Common myeloid progenitor, CD34-positive (primary cell): ENCODE measurements at places on chromosomes 1 and 21.

DNA sequence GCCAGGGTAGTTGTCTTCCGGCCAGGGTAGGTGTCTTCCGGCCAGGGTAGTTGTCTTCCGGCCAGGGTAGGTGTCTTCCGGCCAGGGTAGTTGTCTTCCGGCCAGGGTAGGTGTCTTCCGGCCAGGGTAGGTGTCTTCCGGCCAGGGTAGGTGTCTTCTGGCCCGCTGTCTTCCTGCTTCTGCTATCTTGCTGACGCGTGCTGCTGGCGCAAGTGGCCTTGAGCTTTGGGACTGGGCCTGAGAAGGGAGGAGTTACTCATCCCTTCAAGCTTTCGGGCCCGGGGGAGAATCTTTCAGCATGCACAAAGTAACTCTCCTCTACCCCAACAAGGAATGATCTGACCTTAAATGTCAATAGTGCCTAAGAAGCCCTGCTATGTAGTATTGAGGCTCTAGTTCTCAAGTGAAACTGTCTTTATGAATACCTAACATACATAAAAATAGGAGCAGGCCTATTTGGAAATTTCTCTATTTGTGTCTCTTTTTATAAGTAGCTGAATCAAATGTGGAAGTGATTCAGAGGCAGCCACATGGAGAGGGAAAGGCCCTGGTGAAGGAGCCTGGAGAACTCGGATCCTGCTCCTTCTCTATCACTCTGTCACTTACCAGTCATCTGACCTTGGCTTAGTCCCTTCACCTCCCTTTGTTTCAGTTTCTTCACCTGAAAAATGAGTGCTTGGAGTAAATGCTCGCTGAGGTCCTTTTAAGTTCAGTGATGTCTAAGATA lies 65.6 kb downstream of the RGL1 start:
- H3K36me3 ChIP-seq, result no peaks in the 10 kb centered on the region
- no peak for DNase-seq
- peaks cover 4% of the 10 kb centered on the region for H3K4me1 ChIP-seq
- H3K27ac ChIP-seq, result no peak overlapping the region
- H3K27me3 ChIP-seq, result no peaks in the 10 kb centered on the region
- H3K4me3 ChIP-seq, result no peak overlapping the region

DNA sequence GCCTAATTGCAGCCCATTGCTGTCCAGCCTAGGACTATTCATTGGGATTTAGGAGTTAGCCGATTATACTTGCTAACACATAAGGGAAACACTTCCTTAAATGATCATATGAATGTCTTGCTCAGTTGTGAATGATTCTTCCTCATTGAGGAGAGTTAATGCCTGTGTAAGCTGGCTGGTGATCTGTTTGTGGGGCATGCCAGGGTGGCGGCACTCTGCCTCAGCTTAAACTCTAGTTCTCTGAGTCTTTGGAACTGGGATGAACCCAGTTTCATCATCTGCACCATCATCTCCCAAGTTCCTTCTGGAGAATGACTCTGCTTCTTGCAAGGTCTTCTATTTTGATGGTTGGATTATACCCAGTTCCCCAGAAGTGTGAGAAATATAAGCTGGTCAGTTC lies 23.9 kb upstream of the SLAMF6 start:
- no peaks in the 10 kb centered on the region for H3K27me3 ChIP-seq
- no peak for DNase-seq
- H3K36me3 ChIP-seq, result peaks cover 47% of the 10 kb centered on the region
- H3K4me1 ChIP-seq, result peaks cover under 1% of the 10 kb centered on the region
- H3K27ac ChIP-seq, result no peak overlapping the region

- no peak for DNase-seq
- H3K36me3 ChIP-seq, result no peaks in the 10 kb centered on the region
- H3K4me3 ChIP-seq, result no peak overlapping the region
- peaks cover 12% of the 10 kb centered on the region for H3K4me1 ChIP-seq
- no peak overlapping the region for H3K27ac ChIP-seq
Measured at GRCh38 chr1:116664366-116664977, 3.1 kb downstream of the IGSF3 start.

DNA sequence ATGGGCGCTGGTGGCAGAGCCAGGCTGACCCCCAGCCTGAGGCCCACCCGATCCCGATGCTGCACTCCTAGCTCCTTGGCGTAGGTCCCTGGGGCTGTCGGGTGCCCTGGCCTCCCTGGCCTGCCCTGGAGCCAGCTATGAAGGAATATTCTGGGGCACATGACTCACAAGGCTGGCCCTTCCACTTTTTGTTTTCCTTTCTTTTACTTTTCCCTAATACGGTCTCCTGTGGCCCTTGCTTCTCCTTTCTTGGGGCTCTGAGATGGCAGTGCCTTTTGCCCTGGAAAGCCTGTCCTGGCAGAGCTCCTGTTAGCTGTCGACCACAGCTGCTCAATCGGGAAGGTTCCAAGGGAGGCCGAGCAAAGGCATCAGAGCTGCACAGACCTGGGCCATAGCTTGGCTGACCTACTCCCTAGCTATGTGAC lies 22.1 kb downstream of the ARHGEF10L start:
- no peaks in the 10 kb centered on the region for H3K36me3 ChIP-seq
- no peaks in the 10 kb centered on the region for H3K4me1 ChIP-seq
- DNase-seq, result no peak
- H3K27ac ChIP-seq, result no peak overlapping the region
- H3K4me3 ChIP-seq, result no peak overlapping the region

GRCh38 chr21:44416193-44416592 lies 39.1 kb upstream of the LRRC3 start:
- H3K36me3 ChIP-seq, result peaks cover 27% of the 10 kb centered on the region
- no peak for DNase-seq
- no peak overlapping the region for H3K4me3 ChIP-seq
- no peak overlapping the region for H3K27ac ChIP-seq
- H3K27me3 ChIP-seq, result no peaks in the 10 kb centered on the region

DNA sequence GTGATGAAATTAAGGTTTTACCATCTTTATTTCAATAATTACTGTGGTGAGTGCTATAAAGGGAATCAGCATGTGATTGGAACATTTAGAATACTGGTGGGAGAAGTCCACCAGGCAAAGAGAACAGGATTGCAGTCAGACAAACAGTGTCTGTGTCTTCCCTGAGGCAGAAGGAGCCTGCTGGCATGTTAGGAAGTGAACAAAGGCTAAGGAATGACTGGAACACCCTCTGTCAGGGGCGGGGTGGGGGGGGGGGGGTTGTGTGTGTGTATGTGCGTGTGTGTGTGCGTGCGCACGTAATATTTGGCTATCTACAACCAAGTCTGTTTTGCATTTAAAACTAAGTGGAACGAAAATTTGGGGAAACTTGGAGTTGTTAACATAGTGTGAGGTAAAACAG lies 30.2 kb downstream of the SRRM1 start:
- no peaks in the 10 kb centered on the region for H3K4me1 ChIP-seq
- H3K27me3 ChIP-seq, result no peaks in the 10 kb centered on the region
- DNase-seq, result no peak
- H3K36me3 ChIP-seq, result peaks cover 14% of the 10 kb centered on the region
- no peak overlapping the region for H3K4me3 ChIP-seq
- H3K27ac ChIP-seq, result no peak overlapping the region

DNA sequence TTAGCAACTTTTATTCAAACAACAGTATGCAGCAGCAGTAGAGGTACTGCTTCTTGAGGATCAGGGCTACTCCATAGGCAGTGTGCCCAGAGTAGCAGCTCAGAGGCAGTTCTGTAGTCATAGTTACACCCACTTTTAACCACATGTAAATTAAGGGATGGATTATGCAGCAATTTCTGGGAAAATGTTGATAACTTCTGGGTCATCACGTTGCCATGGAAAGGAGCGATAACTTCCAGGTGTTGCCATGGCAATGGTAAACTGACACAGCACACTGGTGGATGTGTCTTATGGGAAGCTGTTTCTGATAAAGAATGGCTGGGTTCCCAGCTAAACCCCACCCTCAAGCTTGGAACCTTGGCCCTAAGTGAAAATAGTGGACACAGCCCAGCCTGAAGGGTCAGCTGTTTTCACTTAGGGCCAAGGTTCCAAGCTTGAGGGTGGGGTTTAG lies 29.0 kb upstream of the PLA2G2A start:
- DNase-seq, result peak; percentile 1
- no peaks in the 10 kb centered on the region for H3K36me3 ChIP-seq
- no peaks in the 10 kb centered on the region for H3K27me3 ChIP-seq
- H3K4me3 ChIP-seq, result no peak overlapping the region
- H3K4me1 ChIP-seq, result no peaks in the 10 kb centered on the region

- no peak for DNase-seq
- H3K4me3 ChIP-seq, result peak overlapping the region; percentile 42
- H3K27me3 ChIP-seq, result peaks cover 64% of the 10 kb centered on the region
Measured at GRCh38 chr1:213982672-213983492, 4.9 kb upstream of the PROX1 start.

GRCh38 chr21:31659286-31659535 lies 282 bp upstream of the SOD1 start:
- peak overlapping the region; percentile 81 for H3K4me3 ChIP-seq
- no peaks in the 10 kb centered on the region for H3K27me3 ChIP-seq
- H3K4me1 ChIP-seq, result peaks cover 16% of the 10 kb centered on the region
- no peak overlapping the region for H3K27ac ChIP-seq
- H3K36me3 ChIP-seq, result peaks cover 21% of the 10 kb centered on the region
- DNase-seq, result no peak

GRCh38 chr1:203596673-203597210 lies 29.9 kb upstream of the ATP2B4 start:
- no peaks in the 10 kb centered on the region for H3K27me3 ChIP-seq
- no peaks in the 10 kb centered on the region for H3K36me3 ChIP-seq
- H3K4me1 ChIP-seq, result no peaks in the 10 kb centered on the region
- H3K27ac ChIP-seq, result no peak overlapping the region
- no peak for DNase-seq

- DNase-seq, result no peak
- no peaks in the 10 kb centered on the region for H3K36me3 ChIP-seq
- no peaks in the 10 kb centered on the region for H3K4me1 ChIP-seq
- no peak overlapping the region for H3K27ac ChIP-seq
- no peak overlapping the region for H3K4me3 ChIP-seq
Measured at GRCh38 chr1:244545511-244545910, 84.4 kb downstream of the CATSPERE start.

DNA sequence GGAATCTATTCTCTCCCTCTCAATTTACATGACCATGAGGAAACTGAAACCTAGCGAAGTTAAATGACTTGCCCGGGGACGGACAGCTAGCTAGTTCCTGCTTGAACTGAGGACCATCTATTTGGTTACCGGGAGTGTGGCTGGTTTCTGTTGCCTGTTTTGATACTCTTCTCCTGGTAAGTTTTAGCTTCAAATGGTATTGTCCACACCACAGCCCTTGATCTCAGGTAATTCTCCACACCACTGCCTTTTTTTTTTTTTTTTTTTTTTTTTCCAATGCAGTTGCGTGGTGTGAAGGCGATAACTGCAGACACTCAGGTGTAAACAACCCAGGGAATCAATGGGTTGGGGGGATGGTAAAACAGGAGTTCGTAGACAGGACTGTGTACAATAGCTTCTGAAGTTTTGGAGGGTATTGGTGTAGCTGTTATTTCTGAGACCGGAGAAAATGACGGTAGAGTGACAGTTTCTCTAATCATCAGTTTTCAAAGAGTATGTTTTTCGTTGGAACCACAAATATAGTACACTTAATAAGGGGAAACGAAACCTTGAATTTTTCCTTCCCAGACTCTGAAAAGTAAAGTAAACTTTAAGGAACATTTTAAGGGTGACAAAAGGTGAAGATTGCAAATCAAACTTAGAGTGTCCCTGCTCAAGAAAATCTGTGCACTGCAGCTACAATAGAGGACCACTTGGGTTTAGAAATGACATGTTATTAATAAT lies 125.3 kb upstream of the CACYBP start:
- no peaks in the 10 kb centered on the region for H3K27me3 ChIP-seq
- peak; percentile 28 for DNase-seq
- no peak overlapping the region for H3K27ac ChIP-seq
- H3K36me3 ChIP-seq, result no peaks in the 10 kb centered on the region

- H3K4me1 ChIP-seq, result no peaks in the 10 kb centered on the region
- DNase-seq, result no peak
- no peaks in the 10 kb centered on the region for H3K27me3 ChIP-seq
- no peak overlapping the region for H3K27ac ChIP-seq
- H3K4me3 ChIP-seq, result no peak overlapping the region
Measured at GRCh38 chr1:159771127-159771895, 9.5 kb upstream of the DUSP23 start.

DNA sequence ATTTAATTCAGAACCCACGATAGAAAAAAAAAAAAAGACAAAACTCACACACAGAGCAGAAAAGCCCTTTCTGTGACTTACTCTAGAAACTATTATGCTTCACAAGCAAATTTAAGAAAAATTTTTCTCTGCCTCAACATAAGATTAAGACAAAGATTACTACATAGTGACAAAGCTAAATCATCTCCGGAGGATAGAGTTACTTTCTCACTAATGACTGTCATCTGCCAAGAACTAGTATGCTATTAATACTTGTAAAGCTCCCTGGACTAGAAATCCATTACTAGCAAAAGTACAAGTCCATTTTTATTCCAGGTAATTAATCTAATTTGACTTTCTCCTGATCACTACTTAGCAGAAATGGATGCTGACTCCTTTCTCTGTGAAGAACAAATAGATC lies 25.9 kb downstream of the GREM2 start:
- no peak overlapping the region for H3K27ac ChIP-seq
- no peak for DNase-seq
- no peaks in the 10 kb centered on the region for H3K4me1 ChIP-seq
- H3K4me3 ChIP-seq, result no peak overlapping the region

DNA sequence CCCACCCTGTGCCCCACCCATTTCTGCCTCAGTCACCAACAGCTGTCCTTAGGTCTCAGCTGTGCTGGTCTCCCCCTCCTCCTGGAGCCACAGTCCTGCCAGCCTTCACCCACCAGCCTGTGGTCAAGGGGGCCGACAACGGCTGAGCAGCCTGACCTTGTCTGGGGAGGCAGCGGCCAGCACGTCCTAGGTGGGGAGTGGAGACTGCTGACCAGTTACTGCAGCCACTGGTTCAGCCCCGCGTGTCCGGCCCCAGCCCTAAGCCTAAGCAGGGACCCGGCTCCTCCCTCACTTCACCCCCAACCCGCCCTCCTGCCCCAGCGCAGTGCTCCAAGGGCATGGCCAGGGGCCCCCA lies 79.2 kb downstream of the MORN1 start:
- no peak overlapping the region for H3K4me3 ChIP-seq
- H3K36me3 ChIP-seq, result peaks cover 14% of the 10 kb centered on the region
- H3K27me3 ChIP-seq, result no peaks in the 10 kb centered on the region
- no peak for DNase-seq

- H3K4me1 ChIP-seq, result peaks cover 5% of the 10 kb centered on the region
- no peaks in the 10 kb centered on the region for H3K27me3 ChIP-seq
- H3K36me3 ChIP-seq, result no peaks in the 10 kb centered on the region
Measured at GRCh38 chr1:39130325-39130724, 74.2 kb upstream of the MACF1 start.
